ENCODE measurements at places on chromosomes 2 and 18. TPM values are rescaled to one million over a fixed set of nuclear protein-coding genes. Genes with fewer than 3 reads are reported as not detected.

DNA sequence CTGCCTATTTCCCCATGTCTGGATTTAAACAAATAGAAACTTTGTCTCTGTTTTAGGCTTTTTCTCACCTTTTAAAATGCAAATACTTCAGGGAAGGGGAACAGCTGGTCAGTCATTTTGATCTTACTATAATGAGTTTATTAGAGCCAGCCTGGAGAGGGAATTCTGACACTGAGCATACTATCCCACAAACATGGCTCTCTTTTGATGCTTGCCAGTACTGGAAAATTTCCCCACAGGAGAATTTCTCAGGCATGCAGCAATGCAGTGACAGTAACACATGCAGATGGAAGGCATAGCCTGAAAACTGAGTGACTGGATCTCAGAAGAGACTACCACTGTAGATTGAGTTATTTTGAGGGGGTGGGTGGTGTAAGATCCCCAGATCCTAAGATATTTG lies 974.3 kb upstream of the CELF4 start:
- no peak for DNase-seq

DNA sequence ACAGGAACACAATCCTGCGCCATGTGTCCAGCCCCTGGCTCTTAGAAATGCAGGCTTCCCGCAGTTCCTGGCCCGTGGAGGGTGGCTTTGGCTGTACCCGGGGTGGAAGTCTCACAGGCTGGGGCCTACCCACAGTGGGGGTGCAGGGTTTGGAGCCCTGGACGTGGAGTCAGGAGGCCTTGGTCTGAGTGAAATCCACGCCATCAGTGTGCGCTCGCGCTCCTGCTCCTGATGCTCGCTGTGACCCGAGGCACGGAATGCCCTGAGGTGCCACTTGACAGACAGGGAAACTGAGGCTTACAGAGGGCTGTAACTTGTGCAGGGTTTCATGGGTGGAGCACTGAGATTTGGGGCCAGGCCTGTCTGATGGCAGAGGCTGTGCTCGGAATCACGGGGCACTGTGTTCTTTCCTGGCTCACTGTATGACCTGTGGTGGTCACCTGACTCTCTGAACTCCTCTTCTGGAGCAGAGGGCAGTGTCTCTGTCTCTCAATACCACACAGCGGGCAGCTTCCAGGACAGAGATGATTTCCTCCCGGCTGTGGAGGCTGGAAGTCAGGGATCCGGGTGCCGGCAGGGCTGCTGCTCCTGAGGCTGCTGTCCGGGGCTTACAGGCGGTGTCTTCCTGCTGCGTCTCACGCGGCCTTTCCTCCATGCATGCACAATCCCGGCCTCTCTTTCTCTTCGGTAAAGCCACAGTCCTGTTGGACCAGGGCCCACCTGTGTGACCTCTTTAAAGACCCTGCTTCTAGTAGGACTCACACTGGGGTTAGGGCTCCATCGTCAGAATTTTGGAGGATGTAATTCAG lies 25.9 kb upstream of the ALLC start:
- DNase-seq, result no peak

The GKN1 gene
- not detected for total RNA-seq

DNA sequence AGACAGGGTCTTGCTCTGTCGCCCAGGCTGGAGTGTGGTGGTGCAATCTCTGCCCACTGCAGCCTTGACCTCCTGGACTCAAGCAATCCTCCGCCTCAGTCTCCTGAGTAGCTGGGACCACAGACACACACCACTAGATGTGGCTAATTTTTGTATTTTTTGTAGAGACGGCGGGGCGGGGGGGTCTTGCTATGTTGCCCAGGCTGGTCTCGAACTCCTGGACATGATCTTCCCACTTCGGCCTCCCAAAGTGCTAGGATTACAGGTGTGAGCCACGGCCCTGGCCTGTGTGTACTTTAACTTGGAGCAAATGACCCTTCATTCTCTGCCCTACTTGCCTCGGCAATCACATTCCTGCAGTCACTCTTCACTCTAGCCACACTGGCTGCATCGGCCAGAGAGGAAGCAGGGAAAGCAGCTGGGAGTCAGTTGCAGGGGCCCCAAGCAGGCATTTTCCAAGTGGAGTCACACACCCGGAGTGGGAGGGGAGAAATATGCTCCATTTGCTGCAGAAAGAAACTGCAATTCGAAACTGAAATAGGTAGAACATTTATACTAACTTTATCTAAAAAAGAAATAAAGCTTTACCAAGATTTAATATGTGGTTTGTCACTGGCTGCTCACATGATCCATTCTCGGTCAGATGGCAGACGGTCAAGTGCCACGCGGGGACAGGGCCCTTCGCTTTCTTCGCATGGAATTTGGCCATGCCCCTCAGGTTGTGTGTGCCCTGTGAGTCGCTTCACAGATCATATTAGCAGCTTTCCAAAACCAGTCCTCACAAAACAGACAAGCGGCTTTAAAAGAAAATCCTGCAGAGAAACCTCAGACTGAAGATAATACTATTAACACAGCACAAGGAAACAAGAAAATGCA lies 37.1 kb downstream of the FAM161A start:
- peak; percentile 58 for DNase-seq

DNA sequence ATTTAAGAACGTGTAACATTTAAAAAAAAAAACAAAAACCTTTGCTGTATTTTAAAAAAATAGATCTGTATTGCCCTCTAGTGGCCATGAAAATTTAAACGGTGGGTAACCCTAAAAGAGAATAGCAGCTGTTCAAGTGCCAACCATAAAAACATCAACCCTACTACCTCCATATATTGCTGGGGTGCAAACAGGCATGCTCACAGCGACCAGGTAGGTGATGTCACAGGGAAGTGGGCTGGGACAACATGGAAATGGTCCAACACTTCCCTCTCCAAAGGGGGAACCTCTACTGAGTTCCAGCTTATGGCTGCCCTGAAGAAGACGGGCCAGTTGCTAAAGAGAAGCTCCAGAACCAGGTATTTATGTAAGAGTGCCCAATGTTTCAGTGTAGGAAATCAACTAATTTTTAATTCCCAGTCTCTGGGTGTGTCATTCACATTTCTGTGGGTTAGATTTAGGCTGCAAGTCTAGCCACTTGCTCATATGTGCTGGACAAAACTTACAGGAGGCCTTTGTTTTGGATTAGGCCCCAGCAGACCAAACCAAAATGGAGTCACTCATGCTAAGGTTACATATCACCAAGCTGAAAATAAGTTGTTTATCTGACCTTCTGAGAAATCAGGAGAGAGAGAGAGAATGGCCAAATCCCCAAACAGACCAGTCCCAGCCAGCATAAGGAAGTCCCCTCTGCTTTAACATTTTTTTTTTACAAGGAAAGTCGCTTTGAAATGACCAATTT lies 54.5 kb downstream of the SKA1 start:
- no peak for DNase-seq

The ASTL gene
- not detected for total RNA-seq

DNA sequence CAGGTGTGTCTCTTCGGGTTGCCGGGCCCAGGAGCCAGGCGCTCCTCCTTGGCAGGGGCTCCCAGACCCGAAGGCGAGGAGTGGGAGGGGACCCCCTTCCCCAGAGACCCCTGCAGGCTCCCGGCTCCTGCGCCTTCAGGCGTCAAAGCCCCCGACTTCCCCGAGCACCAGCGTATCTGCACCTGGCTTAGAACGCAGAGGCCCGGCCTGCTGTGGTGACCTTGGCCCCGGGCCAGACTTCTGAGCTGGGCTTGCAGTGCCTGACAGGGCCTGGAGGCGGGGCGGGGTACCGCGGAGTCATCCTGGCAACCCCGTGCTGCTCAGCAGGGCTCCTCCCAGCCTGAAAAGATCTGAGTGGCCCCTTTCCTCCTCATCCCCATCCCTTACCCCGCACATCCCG lies 27.0 kb downstream of the SKA1 start:
- peak; percentile 49 for DNase-seq

The PARD6G gene
- 64.1 TPM for total RNA-seq

The ALPP gene
- total RNA-seq, result not detected

- no peak for DNase-seq
These were observed 68.6 kb downstream of the MERTK start for GRCh38 chr2:111967018-111967417.

DNA sequence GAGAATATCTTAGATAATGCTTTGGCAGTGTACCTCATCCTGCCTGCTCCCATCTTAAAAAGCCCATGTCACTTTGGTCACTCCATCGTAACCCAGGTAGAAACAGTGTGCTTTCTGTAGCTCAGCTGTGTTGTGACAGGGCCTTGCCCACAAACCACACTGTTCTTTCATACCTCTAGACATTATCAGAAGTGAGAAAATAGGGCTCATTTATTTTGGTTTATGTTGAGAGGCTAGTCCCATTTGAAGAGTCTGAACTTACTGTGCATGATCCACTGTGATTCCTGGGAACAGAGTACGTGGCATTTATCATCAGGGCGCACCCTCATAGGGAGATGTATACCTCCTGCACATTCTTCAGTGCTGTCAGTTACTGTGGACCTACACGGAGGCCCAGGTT lies 69.7 kb downstream of the FEZ2 start:
- DNase-seq, result no peak

GRCh38 chr2:56505885-56506284 lies 322.1 kb downstream of the CCDC85A start:
- DNase-seq, result no peak

- no peak for DNase-seq
These were observed 189.9 kb upstream of the PIEZO2 start for GRCh38 chr18:11339188-11339775.

DNA sequence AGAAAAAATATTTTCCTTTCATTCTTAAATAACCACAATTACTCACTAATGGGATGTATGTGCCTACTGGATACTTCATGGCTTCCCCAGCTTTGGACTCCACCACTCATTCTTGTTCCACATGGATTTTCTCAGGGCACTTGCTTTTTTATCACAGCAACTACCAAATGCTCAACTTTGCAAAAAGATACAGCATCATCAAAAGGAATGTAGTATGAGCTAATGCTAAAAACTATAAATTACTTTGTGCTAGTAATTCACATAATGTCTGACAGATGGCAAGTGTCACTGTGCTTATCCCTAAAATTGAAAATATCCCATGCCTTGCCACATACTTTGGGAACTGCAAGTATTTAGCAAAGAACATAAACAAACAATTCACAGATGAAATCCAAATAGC lies 130.4 kb upstream of the ZFP36L2 start:
- no peak for DNase-seq

DNA sequence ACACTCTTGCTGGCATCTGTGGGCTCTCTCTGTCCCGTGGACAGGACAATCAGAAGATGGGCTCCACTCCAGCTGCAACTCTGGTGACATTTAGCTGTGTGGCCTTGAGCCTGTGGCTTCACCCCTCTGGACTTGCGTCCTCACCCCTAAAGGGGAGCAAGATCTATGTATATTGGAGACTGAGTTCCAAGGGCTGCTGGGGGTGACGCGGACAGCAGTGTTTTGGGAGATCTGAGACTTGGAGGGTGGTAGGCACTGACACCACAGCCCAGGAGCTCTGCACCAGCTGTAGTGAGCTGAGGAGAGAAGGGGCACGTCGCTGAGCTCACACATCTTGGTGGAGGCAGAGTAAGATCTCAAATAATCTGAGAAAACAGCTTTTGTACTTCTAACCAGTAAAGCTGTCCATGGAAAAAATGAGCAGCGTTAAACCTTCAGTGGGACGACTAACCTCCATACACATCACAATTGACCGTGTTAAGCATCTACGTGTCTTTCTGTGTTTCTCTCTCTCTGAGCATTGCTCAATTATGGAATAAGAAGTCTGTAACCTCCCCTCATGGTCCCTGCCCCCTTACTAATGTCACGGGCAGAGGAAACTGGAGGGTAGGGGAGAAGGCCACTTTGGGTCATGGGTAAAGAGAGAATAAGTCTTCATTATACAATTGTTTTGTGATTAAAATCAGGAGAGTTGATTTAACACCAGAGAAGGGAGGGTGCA lies 85.8 kb downstream of the SH3RF3 start:
- no peak for DNase-seq

DNA sequence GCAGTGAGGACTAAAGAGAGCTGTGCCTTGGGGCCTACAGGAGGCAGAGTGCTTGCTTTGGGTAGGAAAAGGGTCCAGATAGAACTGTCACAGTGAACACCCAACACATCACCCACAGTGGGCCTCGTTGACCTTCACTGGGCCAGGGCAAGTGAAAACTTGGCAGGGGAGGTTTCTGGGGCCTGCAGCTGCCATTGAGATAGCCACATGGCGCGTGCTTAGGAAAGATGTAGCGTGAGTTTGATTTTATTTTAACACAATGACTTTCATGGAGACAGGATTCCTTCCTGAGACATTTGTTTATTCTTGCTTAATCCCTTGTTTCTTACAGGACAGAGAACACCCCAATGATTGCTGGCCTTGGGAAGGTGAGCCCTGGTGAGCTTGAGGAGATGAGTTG lies 9.3 kb upstream of the ESPNL start:
- DNase-seq, result no peak

DNA sequence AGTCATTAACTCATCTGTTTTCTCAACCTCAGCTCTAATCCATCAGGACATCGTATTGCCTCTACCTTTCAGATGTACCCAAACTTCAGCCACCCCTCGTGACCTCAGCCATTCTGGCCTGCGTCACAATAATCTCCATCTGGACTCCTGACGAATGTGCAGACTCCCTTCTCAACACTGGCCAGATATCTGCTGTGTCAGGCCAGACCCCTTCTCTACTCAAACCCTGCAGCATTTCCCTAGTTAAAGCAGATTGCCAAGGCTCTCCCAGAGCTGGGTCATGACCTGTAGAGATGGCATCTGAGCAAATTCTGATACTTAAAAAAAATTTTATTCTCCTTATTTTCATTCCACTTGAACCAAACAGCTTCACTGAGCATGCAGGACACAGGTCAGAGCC lies 69.5 kb upstream of the TMEM18 start:
- DNase-seq, result no peak

GRCh38 chr18:27662949-27663348 lies 477.8 kb upstream of the CHST9 start:
- DNase-seq, result no peak

- no peak for DNase-seq
These were observed 261.2 kb downstream of the SPAG16 start for GRCh38 chr2:213545481-213545880.

DNA sequence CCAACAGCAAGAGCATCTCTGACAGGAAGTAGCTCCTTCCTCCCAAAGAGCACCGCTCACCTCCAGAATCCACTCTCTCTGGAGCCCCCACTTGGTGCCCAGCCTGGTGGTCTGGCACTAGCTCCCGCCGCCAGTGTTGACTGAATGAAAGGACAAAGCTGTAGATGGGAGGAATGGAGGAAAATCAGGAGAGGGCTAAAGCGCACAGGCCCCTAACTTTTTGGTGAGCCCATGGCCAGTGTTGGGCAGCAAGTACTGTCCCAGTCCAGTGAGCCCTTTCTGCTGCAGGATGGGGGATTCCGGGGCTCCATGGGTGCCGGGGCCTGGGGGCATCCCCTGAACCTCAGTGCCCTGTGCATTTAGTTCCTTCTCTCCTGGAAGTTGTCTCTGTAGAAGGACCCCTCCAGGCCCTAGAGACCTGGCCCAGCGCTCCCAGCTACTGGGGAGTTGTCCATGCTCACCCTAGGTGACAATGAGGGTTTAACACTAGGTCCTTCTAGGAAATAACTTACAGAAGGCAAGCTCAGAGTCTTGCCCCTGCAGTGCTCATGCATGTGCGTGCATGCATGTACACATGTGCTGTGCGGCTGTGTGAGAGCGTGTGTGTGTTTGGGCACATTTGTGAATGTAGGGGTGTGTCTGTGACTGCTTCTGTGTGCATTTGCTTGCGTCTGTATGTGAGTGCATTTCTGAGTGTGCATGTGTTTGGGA lies 33.6 kb downstream of the GLI2 start:
- no peak for DNase-seq

The CHRND gene
- total RNA-seq, result not detected

Measured in thyroid gland (tissue), 4 donors.